ENCODE measurements at places on chromosomes 2 and 18. TPM values are rescaled to one million over a fixed set of nuclear protein-coding genes. Genes with fewer than 3 reads are reported as not detected.

The TRMT61B gene
- total RNA-seq, result 19.0 TPM

The ALLC gene
- not detected for total RNA-seq

The COL3A1 gene
- 81.7 TPM for total RNA-seq

The INPP5D gene
- 11.6 TPM for total RNA-seq

The GTF2A1L gene
- not detected for total RNA-seq

The ANKRD39 gene
- total RNA-seq, result 16.6 TPM

The PAX8 gene
- 22.1 TPM for total RNA-seq

The CD226 gene
- 10.7 TPM for total RNA-seq

The SPATS2L gene
- 99.0 TPM for total RNA-seq

The PSMA8 gene
- total RNA-seq, result not detected

The ARMC9 gene
- total RNA-seq, result 15.7 TPM

The C1QL2 gene
- not detected for total RNA-seq

The CNDP1 gene
- not detected for total RNA-seq

The PFN4 gene
- total RNA-seq, result not detected

The ARHGEF4 gene
- total RNA-seq, result 1.5 TPM

The C2orf76 gene
- total RNA-seq, result not detected

The CARF gene
- total RNA-seq, result 17.7 TPM

The CLEC4F gene
- total RNA-seq, result not detected

The CDK5R2 gene
- not detected for total RNA-seq
